ENCODE measurements at places on chromosomes 2 and 18. TPM values are rescaled to one million over a fixed set of nuclear protein-coding genes. Genes with fewer than 3 reads are reported as not detected.

The IL36RN gene
- not detected for total RNA-seq

The CETN1 gene
- not detected for total RNA-seq

The WDR7 gene
- 103 TPM for total RNA-seq

The CENPA gene
- 0.50 TPM for total RNA-seq

The FSIP2 gene
- total RNA-seq = 0.95 TPM

DNA sequence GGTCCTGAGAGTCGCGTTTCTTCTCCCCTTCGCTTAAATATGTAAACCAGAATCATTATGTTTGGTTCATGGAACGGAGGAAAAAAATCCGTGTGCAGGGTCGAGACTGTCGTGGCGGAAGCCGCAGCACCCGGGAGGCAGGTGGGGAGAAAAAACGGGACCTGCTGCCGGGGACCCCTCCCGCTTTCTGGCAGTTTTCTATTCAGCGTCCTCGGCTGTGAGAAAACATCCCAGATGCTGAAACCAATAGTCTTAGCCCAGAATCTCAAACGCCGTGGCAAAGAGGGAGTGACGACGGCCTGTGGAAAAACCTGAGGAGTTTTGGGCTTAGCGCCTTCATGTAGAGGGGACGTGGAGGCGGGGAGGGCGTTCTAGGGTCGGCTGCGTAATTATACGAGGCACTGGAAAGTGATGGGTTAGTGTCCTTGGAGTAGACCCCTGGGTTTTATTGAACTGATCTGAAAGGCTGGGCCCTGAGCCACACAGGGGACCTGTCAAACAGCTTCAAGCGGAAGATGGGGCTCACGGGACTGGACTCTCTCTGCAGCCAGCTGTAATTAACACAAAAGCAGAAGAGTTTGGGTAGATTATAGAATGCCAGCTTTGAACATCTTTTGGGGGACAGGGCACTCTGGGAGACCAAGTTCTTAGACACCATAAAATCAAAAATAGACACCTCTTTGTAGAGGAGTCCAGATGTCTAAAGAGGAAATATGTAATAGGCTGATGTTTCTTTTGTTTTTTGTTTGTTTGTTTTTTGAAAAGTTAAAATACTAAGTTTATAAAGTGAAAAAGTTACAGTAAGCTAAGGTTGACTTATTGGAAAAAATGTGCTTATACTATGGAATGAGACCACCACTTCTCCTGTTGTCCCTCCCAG lies 834 bp upstream of the BUB1 start:
- DNase-seq = peak; percentile 25

GRCh38 chr18:13494871-13495445 lies 231.4 kb downstream of the FAM210A start:
- DNase-seq = no peak

DNA sequence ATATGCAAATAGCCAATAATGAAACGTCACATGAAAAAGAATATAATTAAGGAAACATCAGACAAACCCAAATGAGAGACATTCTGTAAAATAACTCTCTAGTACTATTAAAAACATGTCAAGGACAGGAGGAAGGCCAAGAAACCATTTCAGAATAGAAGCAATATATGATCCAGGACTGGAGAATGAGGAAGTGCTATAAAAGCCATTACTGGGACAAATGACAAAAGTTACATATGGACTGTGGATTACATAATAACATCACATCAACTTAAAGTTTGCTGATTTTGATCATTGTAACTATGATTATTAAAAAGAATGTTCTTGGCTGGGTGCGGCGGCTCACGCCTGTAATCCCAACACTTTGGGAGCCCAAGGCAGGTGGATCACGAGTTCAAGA lies 81.3 kb downstream of the CRACDL start:
- no peak for DNase-seq

- DNase-seq = no peak
Observed at GRCh38 chr2:11521775-11522174, 12.1 kb upstream of the GREB1 start.

- no peak for DNase-seq
Observed at GRCh38 chr2:27265536-27265870, 2.7 kb upstream of the SLC30A3 start.

- DNase-seq = no peak
Observed at GRCh38 chr2:85865539-85866164, 23.1 kb downstream of the ST3GAL5 start.

GRCh38 chr2:238567067-238567855 lies 140.5 kb downstream of the ASB1 start:
- no peak for DNase-seq

Measured in natural killer cell (primary cell).